HL-60 (cell line): ENCODE measurements at places on chromosomes 2 and 18.

DNA sequence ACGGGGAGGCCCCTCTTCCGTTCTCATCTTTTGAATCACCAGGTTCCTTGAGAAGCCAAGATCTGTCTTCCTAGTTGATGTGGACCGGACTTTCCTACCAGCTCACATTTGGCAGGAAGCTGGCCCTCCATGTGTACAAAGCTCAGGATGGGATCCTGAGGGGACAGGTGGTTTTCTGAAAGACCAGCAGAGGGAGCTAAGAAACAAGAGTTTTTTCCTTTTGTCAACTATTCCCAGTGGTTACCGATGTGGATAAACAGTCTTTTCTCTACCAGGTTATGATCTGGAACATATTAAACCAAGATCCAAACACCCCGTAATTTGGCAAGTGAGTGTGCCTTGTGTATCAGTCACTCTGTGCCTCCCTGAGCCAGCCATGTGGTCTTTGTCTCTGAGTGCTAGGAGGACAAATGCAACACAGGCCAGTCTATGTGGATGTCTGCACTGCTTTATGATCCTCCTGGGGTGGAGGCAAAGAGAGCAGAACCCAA, 25.1 kb upstream of the ARHGAP25 start:
- DNase-seq, result no peak

DNA sequence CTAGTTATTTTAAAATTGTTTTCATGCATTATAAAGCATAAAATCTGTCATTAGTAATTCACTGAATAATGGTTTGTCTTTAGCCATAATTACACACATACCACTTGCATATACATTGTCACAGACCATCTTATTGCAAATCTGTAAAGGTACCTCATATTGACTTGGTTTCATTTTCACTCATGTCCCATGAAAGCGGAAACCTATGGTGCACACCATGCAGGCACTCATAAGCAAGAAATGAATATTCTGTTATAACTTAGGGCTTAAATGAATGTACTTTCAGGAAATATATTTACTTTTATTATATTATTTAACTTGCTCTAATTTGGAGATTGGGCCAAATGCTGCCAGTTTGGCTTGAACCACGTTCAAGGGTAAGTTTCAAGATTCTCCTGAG, 29.2 kb upstream of the STK17B start:
- DNase-seq, result no peak

- DNase-seq, result no peak
Observed at GRCh38 chr2:239328351-239329191, 72.2 kb downstream of the HDAC4 start.

- no peak for DNase-seq
Observed at GRCh38 chr2:6073191-6074088, 381.3 kb downstream of the SOX11 start.

- DNase-seq, result no peak
Observed at GRCh38 chr2:46068636-46069035, 228.6 kb upstream of the EPAS1 start.

- peak; percentile 11 for DNase-seq
Observed at GRCh38 chr2:181904022-181904632, 12.6 kb downstream of the ITPRID2 start.

DNA sequence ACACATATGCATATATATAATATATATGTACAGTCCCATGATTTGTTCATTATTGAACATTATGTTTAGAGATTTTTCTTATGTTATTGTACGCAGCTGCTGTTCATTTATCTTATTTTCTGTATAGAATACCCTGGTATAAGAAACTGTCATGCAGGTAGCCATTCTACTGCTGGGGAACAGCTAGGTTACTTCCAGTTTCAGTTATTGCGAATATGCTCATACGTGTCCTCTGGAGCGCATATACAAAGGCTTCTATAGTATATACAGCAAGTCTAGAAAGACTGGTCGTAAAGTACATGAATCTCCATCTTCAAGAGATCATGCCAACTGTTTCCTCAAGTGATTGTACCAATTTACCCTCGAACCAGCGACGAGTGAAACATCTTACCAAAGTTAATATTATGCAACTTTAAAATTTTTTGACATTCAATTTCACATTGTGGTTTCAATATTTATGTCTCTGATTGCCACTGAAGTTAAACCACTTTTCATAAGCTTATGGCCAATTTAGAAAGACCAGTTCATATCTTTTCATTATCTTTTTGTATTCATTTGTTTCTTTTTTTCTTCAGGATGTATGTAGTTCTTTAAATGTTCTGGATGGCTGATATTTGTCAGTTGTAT, 53.5 kb downstream of the RDH14 start:
- DNase-seq, result no peak

DNA sequence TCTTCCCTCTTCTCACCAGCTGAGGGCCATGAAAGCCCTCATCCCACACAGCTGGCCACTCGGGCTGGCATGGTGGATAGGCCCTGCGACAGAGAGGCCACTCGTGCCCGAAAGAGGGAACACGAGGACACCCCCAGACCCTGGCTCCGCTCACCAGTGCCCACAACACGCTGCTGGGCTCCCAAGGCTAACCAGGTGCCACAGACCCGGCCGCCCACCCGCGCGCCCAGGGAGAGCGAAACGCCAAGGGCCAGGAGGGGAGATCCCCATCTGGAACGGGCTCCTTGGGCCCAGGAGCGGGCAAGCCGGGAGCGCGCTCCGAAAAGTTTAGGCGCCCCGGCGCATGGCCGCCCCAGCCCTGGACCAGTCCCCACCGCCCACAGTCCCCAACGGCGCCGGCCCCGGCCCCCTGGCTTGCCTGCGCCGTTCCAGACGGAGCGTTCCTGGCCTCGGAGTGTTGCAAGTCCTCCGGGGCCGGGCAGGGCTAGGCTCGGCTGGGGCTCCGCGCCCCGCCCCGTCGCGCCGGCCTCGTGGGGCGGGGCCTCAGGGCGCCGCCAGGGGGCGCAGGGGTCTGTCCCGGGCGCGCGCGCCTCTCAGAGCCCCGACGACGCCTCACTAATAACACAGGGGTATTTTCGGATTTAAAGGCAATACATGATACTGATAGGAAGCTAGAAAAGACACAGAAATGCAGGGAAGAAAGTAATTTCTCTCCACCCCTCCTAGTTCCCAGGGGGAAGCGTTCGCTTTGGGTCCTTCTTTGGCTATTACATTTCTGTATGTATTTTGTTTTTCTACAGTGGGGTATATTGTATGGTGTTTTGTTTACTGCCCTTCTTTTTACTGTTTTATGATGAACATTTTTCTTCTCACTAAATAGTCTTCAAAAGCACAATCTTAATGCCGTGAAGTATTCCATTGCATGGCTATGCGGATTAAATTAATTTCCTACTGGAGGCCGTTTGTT, at the start of gene TMBIM1:
TSS of gene TMBIM1 (minus strand) at position 456 of the 967 bp plus-strand sequence. CDS start 10,362 bp downstream, outside the sequence.
- no peak for DNase-seq

- DNase-seq, result no peak
Observed at GRCh38 chr2:59029058-59029457, 787.9 kb upstream of the FANCL start.

GRCh38 chr18:6614952-6615351, 114.6 kb upstream of the ARHGAP28 start:
- DNase-seq, result no peak

DNA sequence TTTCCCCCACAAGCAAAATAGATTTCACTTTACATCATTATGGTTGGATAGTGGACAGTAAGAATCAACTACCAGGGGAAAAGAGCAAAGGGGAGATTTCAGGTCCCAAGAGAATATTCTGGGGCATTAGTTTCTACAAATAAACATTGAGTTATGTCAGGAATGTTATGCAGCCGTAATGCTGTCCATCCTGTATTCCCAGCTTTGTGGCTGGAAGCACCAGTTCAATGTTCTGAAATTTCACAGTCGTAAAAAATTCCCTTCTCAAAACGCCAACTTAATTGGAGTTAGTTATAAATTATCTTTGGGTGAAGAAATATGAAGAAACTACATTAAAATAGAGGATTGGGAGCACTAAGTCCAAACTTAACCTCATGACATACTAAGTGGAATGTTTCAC, 141.5 kb upstream of the FIGN start:
- DNase-seq, result no peak

- DNase-seq, result no peak
Observed at GRCh38 chr2:111640480-111640879, 243.5 kb downstream of the ANAPC1 start.

GRCh38 chr2:238493880-238494572, 67.3 kb downstream of the ASB1 start:
- peak; percentile 26 for DNase-seq

- DNase-seq, result no peak
Observed at GRCh38 chr2:74441690-74442482, at the start of gene RTKN. Gene RTKN, minus strand, starts transcription at chr2:74441937. Its CDS starts 121 bp downstream, at chr2:74441816.

- no peak for DNase-seq
Observed at GRCh38 chr18:8883409-8883668, 178.0 kb downstream of the MTCL1 start.

GRCh38 chr2:25228848-25229278, 60.5 kb upstream of the POMC start:
- DNase-seq, result peak; percentile 70

DNA sequence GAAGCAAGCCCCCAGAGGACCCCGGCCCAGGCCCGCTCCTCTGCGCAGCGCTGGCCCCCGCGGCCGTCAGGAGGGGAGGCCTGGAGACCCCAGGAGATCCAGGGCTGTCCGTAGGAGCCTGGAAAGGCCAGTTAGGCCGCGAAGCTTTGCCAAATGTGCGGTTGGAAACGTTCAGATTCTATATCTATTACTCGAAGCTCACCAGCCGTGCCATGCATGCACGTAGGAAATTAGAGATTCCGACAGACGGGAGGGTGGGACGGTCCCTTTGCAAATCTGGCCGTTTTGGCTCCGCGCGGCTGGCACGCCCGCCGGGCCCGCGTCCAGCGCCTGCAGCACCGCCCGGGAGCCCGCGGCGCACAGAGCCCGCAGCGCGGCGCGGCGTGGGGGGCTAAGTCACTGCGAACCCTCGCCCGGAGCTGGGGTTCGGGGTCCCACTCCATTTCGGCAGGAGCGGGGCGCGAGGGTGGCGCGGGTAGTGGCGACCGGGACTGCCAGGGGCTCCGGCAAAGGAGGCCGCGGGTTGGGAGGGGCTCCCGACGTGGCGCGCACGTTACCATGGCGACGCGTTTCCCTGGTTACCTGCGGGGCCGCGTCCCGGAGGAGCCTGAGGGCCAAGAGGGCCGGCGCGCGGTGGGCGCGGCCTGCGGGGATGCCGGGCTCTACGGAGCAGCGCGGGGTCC, 488.6 kb upstream of the SMIM21 start:
- no peak for DNase-seq

- no peak for DNase-seq
Observed at GRCh38 chr2:240789501-240790369, 30.3 kb downstream of the KIF1A start.

- no peak for DNase-seq
Observed at GRCh38 chr2:231571661-231572191, 20.9 kb upstream of the TEX44 start.

GRCh38 chr2:236813766-236814165, 244.1 kb downstream of the ACKR3 start:
- DNase-seq, result no peak

- no peak for DNase-seq
Observed at GRCh38 chr18:24609254-24609653, 148.8 kb downstream of the HRH4 start.

- no peak for DNase-seq
Observed at GRCh38 chr2:94871226-94872087, at the start of gene TEKT4. Gene TEKT4, plus strand, starts transcription at chr2:94871430. Its CDS starts 150 bp downstream, at chr2:94871580.

GRCh38 chr2:197559681-197560080, 43.8 kb downstream of the MOB4 start:
- DNase-seq, result no peak

DNA sequence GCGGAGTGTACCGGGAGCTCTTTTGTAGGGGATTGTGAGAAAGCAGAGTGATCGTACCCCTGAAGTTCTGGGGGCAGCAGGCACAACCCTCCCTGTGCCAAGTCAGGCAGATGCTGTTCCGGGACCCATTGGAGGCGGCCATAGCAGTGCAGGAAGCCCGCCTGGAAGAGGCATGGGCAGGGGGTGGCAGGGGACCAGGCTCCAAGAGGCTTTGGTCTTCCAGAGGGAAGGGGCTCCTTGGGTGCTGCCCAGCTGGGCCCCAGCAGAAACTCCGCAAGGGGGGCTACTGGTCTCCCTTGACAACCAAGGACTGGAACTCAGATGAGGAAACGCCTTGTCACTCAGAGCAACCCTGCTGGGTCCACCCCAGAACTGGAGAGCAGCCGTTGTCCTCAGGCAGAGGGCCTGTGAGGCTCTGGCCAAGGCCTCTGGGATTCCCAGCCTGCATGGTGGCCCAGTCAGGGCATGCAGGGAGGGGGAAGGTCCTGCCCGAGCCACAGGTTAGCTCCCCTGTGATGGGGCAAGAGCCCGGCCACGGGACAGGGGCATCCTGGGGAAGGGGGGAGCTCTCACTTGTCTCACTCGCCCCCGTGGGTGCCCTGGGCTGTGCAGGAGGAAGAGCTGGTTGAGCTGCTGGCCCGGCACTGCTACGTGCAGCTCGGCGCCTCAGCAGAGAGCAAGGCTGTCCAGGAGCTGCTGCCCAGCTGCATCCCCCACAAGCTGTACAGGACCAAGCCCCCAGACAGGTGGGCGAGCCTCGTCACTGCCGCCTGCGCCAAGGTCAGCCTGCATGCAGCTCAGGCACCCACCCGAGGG, 21.0 kb upstream of the GPR17 start:
- no peak for DNase-seq

DNA sequence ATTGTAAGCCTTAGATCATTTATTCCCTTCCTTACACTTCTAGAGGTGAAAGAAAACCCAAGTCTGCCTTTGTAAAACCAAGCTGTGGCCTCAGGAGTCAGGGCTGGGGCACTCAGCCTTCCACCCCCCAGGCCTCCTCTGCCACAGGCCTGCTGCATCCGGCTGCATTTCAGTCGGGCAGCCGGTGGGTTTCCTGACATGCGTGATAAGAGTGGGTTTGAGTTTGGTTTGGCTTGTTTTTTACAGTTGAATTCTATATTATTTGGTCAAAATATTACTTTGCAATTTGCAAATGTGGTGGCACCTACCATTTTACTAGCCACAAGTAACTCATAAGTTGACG, 42.4 kb downstream of the ADI1 start:
- no peak for DNase-seq

- DNase-seq, result no peak
Observed at GRCh38 chr2:182866461-182867406, at the start of gene FRZB. Gene FRZB, minus strand, starts transcription at chr2:182866637. Its CDS starts 85 bp downstream, at chr2:182866552.

DNA sequence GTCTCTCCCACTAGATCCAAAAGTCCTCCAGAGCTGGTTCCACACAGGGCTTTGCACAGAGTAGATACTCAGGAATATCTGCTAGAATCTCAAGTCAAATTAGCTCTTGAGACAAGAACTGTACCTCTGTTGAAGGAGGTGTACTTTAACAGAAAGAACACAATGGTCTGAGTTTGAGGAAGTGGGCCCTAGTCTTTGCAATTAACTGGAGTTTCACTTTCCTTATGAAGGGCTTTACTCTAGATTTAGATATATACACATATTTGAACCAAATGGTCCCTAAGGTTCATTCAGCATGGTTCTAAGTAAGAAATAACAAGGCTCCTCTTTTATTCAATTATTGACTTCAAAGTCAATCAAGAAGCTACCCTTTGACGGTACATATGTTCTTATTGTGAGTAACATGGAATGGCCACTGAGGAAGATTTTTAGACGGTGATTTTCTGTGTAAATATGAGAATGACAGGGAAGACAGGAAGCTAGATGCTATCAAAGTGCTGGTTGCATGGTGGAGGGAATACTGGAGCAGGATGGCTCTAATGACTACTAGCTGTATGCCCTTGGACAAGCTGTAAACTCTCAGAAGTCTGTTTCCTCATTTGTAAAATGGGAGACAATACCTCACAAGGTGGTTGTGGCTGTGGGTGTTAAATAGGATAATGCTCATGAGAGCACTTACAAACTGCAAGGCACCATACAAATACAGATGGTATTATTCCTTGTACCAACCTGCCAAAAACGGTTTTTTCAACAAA, 73.5 kb upstream of the SERTAD2 start:
- no peak for DNase-seq

GRCh38 chr2:39243469-39244123, at the start of gene CDKL4:
Gene CDKL4, minus strand, starts transcription at chr2:39243970.
- DNase-seq, result peak; percentile 22

GRCh38 chr2:145078923-145079322, 559.0 kb upstream of the ZEB2 start:
- no peak for DNase-seq
